MM.1S (cell line): ENCODE measurements at places on chromosomes 4 and X.

DNA sequence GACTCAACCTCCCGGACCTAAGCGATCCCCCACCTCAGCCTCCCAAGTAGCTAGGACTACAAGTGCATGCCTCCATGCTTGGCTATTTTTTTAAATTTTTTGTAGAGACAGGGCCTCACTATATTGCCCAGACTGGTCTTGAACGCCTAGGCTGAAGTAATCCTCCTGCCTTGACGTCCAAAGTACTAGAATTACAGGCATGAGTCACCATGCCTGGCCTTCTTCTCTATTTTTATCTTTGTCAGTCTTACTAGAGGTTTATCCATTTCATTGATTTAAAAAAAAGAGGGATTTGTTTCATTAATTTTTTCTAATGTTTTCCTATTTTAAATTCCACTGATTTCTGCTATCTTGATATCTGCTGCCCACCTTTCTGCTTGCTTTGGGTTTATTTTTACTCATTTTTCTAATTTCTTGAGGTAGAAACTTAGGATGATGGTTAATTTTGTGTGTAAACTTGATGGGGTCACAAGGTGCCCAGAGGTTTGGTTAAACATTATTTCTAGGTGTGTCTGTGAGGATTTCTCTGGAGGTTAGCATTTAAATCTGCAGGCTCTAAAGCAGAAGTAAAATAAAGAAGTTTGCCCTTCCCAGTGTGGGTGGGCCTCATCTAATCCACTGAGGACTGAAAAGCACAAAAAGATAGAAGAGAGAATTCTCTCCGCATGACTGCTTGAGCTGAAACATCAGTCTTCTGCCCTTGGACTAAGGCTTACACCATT, 116.2 kb upstream of the DCLK2 start:
- no peak for DNase-seq

DNA sequence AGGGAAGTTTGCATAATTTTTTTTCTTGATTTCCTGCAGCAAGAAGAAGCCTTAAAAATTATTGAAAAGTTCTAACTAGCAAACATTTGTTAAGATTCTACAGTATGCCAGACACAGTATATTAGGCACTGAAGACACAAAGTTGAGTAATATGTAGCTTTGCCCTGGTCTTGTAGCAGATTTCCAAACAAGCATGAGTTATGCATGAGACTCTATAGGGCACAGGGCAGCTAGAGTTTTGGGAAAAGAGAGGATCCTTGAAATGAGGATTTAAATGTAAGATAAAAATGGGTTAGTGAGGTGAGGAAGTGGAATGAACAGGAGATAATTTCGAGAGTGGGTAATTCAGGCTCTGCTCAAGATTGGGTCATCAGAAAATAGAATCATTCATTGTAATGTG, 8.6 kb upstream of the GPRIN3 start:
- no peak for DNase-seq

GRCh38 chr4:156598138-156598681, 373.4 kb downstream of the PDGFC start:
- no peak for DNase-seq

DNA sequence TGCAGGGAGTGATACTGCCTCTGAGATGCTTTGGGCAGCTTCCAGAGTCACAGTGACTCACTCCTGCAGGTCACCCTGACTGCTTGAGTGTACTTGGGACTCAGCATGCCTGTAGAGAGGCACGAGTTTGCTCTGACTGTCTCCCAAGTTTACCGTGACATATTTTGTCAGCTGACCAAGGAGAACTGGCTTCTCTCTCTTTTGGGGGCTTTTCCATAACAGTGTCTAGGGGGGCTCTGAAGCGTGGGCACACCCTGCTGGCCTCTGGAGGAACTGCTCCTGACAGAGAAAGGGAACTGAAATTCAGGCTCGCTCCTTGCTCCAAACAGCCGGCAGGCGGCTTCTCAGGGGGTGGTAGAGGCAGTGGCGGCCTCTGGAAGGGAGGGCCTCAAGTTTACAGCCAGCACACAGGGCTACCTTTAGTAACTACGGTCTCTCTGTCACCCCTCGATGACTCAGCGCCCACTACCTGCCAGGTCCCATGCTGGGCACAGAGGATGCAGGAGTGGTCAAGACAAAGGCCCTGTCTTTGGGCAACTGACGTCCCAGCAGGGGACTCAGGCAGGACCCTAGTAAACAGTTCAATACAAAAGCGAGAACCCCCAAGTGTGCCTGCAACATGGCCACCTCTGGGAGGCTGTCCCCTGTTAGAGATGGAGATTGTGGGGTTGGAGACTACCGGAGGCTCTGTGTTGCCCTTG, 17.8 kb downstream of the ZNF185 start:
- peak; percentile 9 for DNase-seq

DNA sequence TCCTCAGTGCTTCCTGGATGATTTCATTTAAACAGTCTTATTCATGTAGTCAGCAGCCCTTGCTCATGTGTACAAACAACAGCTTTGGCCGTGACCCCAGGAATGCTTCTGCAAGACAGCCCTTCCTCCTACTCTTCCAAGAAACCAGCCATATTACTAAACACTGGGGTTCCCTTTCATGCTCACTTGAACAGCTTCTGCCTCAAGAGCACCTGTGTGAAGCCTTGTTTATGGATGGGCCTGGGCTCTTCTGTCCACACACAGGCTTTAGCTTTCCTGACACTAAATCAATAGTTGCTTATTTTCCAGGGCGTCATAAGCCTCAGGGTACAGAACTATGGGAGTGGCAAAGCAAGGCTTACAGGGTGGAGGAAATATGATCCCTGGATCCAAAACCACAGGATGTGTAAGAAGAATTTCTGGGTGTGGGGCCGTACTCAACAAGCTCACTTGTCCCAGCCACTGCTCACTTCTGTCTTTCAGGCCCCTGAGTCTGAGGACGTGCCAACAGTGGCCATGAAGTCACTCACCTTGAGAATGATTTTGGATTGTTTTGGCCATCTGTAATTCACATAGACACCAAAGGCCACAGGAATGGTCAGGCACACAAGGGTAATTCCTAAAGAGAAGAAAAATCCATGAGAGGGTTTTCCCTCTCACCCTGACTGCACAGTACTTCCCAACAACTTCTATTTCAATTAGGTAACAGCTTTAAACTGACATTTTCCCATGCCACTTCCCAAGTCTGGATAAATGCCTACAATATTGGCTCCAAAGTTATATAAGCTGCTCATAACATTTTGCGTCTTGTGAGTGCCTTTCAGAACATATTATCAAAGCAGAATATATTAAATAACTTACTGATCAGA, 17.7 kb downstream of the SLC10A6 start:
- DNase-seq, result no peak

DNA sequence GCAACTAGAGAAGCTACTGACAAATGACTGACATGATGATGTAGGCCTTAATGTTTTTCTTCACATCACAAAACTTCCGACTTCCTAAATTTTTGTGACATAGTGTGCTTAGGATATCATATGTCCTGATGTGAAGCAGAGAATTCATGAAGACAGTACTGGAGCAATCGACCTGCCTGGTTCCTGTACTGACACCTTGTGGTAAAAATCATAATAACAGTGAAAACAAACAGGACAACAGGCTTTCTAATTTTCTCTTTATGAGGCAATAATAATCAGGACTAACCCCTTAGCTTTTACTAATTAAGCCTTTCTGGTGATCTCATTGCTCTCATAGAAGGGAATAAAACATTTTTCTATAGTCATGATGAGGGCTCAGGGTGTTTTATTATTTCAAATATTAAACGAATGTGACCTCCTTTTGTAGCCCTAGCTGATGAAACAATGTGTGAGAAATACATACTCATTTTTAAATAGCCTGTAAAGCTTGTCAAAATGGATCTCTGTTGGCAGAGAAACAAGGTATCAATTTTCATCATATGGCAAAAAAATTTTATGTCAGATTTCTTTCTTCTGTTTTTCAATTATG, 158.4 kb downstream of the TENT5D start:
- peak; percentile 47 for DNase-seq

- DNase-seq, result no peak
Observed at GRCh38 chr4:2652415-2653160, 103.5 kb downstream of the TNIP2 start.

GRCh38 chrX:10177601-10178000, 20.8 kb downstream of the CLCN4 start:
- no peak for DNase-seq

DNA sequence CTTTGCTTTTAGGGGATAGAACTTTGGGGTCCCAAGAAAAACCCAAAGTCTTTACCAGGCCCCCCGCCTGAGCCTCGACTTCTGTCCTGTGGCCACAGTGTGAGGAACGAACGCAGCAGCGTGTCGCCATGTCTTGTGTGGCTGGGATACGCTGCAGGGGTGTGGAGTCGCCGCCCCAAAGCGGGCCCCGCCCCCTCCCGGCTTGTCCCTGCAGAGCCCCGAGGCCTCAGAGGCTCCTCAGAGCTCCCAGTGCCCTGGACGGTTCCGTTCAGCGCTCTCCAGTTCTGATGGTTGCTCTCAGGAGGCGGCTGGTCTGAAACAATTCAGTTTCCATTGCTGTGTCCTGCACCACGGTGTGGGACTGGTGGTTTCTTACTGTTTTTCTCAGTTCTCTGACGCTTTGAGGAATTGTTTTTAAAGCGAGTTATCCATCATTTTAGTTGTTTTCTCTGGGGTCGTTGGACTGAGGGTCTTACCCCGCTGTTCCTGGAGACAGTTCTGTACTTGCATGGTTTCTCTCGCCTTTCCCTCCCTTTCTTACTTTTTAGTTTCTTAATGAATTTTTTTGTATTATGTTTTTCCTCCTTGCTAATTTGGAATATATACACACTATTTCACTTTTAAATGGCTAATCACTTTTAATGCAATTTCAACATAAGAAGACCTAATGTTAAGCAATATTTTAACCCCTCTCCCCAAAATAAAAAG, 1.6 kb upstream of the IDUA start:
- no peak for DNase-seq

GRCh38 chr4:121370729-121371325, 10.0 kb downstream of the QRFPR start:
- DNase-seq, result peak; percentile 33

DNA sequence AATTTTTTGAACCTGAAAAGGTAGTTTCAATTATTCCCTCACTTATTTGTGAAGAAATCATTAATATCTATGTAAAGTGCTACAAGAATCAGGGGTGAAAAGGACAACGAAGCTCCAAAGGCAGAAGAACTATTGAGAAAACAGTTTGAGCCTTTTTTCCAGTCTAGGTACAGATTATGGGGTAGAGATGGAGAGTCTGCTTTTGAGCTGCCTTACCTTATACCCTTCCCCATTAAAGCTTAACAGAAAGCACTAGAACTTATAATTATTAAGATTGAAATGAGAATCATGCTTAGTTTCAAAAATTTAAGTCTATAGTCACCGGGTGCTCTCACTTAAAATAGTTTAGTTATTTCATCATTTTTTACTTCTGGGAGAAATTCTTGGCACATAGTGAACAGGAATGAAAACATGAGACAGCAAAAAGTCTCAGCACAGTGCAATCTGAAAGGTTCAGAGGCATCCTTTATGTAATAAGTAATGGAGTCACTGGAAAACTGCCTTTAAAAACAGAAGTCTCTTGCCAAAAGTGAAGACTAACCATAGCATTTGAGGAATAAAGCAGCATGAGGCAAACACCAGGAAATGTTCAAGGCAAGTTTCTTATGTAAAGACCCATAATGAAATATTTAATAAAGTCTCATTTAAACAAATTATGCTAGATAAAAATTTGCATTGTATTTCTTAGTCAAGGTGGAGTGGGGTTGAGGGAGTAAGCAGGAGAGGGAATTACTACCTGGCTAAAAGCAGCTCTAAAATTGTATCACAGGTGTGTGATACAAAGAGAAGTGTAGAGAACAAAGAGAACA, 5.1 kb upstream of the DCLK2 start:
- DNase-seq, result no peak

DNA sequence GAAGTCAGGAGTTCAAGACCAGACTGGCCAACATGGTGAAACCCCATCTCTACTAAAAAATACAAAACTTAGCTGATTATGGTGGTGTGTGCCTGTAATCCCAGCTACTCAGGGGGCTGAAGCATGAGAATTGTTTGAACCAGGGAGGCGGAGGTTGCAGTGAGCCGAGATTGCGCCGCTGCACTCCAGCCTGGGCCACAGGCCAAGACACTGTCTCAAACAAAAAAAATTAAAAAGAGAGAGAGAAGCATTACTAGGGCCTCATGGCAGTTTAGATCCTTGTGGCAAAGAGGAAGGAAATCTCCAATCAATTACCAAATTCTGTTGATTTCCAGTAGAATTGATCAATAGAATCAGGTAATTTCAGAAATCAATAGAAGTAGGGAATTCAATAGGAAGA, 16.8 kb upstream of the SLC34A2 start:
- DNase-seq, result no peak

GRCh38 chr4:26737385-26737784, 123.3 kb upstream of the STIM2 start:
- no peak for DNase-seq

GRCh38 chrX:97637289-97637688, 753.6 kb downstream of the RPA4 start:
- no peak for DNase-seq

- DNase-seq, result no peak
Observed at GRCh38 chr4:4446434-4446833, 59.5 kb downstream of the NSG1 start.

DNA sequence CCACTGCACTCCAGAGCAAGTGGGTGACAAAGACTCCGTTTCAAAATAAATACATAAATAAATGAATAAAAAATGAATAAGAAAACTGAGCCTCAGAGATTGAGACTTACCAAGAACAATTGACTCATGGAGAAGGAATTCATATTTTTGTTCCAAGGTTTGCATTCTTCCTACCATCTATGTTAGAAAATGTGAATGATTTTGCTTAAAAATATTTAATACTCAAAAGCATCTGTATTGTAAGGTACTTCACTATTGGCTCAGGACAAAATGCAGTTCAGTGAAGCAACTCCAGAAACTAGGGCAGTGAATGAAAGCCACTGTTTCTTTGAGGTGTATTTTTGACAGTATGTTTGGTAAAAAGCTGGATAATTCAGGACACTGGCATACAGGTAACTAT, 54.1 kb downstream of the XAGE2 start:
- DNase-seq, result no peak

DNA sequence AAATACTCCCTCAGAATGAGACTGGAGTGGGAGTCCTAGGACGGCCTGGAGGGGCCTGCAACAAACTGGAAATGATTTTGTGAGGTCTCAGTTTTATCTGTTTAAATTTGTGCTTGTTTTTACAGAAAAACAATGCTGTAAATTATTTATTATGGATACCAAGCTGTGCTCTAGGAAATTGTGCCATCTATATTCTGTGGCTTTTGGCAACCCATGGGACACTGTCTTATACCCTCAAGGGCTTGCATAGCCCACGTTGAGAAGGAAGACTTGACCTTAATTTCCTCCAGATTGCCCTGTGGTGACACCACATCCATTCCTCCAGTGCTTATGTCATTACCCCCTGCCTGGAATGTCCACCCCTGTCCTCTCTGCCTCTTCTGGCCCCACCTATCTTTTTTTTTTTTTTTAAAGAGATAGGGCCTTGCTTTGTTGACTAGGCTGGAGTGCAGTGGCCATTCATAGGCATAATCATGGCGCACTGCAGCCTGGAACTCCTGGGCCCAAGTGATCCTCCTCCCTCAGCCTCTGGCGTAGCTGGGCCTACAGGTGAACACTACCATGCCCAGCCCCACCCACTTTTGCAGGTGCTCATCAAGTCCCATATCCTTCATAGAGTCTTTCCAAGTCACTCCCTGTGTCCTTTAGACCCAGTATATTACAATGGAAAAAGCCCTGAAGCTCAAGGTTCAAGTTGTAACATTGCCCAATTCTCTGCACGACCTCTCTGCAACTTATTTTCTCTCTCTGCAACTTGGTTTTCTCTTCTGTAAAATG, 77.4 kb downstream of the HPRT1 start:
- no peak for DNase-seq

- no peak for DNase-seq
Observed at GRCh38 chr4:48967101-48967500, 19.0 kb upstream of the CWH43 start.
